ENCODE measurements at places on chromosomes 16 and 17.

DNA sequence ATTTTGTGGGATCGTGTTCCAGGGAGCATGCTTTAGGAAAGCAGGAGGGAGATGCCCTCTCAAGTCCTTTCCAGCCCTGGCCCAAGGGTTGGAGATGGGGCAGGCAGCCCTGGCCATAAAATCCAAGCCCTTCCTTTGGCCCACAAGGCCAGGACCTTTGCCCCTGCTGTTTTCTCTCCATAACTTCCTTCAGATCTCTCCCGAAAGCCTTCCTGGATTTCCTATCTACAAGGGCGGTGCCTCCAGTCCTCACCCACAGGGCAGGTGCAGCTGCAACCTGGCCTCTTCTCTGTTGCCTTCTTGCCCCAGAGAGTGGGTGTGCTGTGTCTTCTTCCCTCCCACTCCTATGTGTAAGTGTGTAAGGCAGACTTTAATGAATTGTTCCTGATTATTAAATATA is 8.5 kb upstream of the PDP2 start:
- DNase-seq, result no peak

- no peak for DNase-seq
Measured at GRCh38 chr17:13563866-13564265, 37.9 kb downstream of the HS3ST3A1 start.

DNA sequence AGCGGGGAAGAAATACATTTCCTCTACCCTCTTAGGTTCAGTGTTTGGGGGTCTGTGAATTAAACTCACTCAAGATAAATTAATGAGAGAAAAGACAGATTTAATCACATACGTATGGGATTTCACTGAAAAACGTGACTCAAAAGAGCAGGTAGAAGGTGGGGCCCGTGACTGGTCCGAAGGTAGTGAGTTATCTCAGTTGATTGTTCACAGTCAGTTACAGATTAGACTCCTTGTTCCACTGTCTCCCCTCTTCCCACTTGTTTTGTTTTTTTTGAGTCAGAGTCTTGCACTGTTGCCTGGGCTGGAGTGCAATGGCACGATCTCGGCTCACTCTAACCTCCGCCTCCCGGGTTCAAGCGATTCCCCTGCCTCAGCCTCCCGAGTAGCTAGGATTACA is 301.2 kb downstream of the SEC14L1 start:
- no peak for DNase-seq

GRCh38 chr17:75155191-75155601 is 884 bp upstream of the JPT1 start:
- no peak for DNase-seq

DNA sequence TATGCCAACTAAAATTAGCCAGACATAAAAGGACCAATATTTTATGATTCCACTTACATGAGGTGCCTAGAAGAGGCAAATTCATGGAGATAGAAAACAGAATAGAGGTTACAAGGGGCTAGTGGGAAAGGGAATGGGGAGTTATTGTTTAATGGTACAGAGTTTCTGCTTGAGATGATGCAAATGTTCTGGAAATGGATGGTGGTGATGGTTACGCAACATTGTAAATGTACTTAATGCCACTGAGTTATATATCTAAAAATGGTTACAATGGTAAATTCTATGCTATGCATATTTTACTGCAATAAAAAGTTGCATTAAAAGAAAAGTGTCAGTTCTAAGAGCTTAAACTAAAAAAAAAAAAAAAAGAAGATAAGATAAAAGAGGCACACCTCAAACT is 17.9 kb downstream of the MT1X start:
- no peak for DNase-seq

DNA sequence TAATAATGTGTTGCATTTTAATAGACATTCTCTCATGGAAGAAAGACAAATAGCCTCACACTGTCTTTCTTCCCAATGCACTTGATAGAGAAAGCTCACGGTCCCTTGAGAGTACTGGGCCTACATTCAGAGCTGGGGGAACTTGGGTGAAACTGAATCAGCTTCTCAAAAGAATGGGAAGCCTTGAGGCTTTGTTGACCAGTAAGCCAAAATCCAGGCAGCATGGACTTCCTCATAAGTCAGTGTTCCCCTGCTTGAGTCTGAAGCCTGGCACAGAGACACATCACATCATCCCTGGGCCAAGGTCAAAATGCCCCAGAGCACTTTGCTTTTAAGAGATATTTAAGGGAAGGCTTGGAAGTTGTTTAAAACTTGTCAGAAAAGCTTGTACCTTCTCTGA is 302.2 kb upstream of the SALL1 start:
- DNase-seq, result no peak

DNA sequence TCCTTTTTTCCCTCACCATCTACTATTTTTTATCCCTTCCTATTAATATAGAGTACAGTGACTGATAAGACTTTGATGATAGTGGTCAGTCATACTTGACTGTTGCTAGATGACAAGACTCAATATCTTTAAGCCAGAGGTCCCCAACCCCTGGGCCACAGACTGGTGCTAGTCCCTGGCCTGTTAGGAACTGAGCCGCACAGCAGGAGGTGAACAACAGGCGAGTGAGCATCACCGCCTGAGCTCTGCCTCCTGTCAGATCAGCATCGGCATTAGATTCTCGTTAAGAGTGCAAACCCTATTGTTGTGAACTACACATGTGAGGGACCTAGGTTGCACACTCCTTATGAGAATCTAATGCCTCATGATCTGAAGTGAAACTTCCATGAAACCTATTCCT is 341.3 kb downstream of the BCAS3 start:
- no peak for DNase-seq

GRCh38 chr17:44924107-44924544 is 8.8 kb upstream of the GFAP start:
- DNase-seq, result no peak

DNA sequence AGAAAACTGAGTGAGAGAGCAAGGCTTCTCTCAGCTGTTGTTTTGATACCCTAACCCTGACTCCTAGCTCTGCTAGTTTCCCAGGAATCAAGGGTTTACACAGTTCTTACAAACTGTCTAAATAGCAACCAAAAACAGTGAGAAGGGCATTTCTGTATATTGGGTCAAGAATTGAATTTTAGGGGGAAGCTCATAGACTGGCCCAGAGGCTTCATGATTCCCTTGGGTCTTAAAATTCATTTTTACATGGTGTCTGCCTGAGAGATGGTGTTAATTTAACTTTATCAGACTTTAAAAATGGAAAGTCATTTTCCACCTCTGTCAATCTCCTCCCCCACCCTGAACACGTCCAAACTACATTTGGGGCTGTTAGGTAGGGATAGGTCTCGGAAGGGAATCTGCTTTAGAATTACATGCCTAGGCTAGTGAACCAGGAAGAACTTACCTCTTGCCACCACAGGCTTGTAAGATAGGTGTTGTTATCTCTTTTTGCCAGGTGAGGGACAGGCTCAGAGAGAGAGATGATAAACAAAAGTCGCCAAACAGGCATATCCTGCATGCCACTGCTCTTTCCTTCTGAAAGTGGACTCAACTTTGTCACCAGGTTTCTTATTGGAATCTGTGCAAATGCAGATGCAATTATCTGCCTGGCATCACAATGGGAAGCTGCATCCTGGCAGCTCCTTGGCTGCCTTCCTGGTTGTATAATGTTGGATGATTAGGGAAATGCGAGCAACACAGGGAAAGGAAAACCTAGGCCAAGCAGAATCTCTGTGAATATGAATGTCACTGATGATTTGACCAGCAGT is 3.1 kb downstream of the PHAF1 start:
- no peak for DNase-seq

- DNase-seq, result peak; percentile 10
Measured at GRCh38 chr16:88130681-88131080, 179.4 kb downstream of the BANP start.

DNA sequence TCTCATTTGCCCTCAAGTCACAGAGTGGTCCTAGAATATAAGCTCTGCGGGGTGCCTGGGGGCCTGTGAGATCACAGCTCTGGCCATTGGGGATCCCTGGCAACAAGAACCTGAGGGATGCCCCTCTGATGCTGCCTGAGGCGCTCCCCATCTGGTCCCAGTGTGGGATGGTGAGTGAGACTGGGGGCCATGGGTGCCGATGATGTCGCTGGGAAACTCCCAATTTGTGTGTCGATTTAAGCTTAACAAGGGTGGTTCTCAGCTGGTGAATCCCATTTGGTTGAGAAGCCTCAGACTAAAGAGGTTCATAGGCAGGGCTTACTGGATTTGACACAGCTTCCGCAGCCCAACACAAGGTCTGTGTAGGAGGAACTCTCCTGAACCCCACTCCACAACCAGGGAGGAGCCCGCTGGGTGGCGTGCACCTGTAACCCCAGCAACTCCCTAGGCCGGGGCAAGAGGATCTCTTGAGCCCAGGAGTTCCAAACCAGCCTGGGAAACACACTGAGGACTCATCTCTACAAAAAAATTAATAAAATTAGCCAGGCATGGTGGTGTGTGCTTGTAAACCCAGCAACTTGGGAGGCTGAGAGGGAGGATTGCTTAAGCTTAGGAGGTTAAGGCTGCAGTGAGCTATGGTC is 63.7 kb upstream of the SIAH1 start:
- no peak for DNase-seq

GRCh38 chr16:53571763-53572162 is 68.8 kb upstream of the AKTIP start:
- no peak for DNase-seq

- DNase-seq, result no peak
Measured at GRCh38 chr16:27281243-27281642, 12.7 kb upstream of the NSMCE1 start.

DNA sequence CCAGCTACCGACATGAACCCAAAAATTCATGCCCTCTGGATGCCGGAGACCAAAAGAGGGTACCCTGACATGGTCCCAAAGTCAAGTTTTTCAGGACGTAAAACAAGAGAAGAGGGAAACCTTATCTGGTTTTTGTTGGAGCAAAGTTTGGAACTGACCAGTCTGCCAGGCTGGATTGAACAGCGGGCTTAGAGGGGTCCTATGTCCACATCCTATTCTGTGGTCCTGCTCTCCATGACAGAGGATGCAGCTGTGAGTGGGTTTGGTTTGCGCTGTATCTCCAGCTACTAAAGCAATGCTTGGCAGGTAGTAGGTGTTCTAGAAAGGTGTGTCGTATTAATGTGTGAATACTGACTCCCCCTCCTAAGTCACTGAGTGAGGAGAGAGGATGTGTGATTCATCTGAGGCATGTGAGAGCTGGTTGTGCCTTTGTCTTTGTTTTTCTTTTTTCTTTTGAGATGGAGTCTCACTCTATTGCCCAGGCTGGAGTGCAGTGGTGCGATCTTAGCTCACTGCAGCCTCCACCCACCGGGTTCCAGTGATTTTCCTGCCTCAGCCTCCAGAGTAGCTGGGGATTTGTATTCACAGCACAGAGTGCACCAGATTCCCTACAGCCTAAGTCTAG is 31.0 kb downstream of the PMM2 start:
- DNase-seq, result no peak

GRCh38 chr16:85446951-85447692 is 166.0 kb upstream of the GSE1 start:
- DNase-seq, result no peak

- DNase-seq, result no peak
Measured at GRCh38 chr17:57872536-57872935, 22.7 kb upstream of the MRPS23 start.

DNA sequence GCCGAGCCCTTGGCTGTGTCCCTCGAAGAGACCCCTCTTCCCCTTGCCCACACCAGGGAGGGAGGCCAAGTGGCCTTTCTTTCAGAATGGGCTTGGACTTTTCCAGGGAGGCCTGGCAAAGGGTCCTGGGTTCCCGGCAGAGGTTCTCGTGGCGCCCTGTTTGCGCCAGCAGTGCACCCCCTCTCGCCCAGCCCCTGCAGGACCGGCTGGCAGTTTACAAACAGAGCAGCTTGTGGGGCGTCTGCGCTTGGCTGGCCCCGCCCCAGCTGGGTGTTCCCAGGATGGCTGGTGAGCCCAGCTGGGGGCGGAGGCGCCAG is 137.8 kb upstream of the CIBAR2 start:
- DNase-seq, result no peak

GRCh38 chr17:2222301-2222700 is 81.3 kb downstream of the SMG6 start:
- no peak for DNase-seq

GRCh38 chr16:30041841-30042240 is 10.8 kb upstream of the TLCD3B start:
- DNase-seq, result peak; percentile 21

DNA sequence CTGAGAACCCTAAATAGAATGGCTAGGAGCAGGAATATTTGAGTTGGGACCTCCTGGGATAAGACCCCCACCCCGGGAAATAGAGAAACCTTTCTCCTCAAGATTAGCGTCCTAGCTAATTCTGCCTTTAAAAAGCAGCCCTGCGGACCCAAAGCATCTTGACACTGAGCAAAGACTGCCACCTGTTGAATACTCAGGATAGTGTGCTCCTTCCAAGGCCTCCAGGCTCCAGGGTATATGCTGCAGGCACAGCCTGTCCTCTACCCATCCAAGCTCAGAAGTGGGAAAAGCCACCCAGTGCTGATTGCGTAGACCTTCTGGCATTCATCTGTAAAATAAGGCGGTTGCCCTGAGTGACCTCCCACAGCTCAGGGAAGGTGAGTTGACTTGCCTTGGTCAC is 456.2 kb upstream of the DYNLRB2 start:
- no peak for DNase-seq

GRCh38 chr17:70609566-70609965 is 440.2 kb downstream of the KCNJ2 start:
- DNase-seq, result no peak

DNA sequence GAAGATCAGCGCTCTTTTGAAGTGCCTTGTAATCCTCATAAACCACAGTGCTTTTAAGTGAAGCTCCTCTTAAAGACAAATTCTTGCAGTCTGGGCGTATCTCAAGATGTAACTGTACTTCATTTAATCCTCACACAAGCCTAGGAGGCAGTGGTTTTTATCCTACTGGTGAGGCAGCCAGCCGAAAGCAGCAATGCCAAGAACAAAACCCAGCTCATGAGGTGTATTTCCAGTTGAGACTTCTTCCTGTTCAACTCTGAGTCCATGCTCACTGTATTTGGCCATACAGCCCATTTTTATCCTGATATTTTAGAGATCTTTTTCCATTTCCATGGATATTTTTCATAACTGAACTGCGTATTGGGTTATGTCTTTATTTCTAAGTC is 13.7 kb downstream of the CTRB2 start:
- DNase-seq, result no peak

DNA sequence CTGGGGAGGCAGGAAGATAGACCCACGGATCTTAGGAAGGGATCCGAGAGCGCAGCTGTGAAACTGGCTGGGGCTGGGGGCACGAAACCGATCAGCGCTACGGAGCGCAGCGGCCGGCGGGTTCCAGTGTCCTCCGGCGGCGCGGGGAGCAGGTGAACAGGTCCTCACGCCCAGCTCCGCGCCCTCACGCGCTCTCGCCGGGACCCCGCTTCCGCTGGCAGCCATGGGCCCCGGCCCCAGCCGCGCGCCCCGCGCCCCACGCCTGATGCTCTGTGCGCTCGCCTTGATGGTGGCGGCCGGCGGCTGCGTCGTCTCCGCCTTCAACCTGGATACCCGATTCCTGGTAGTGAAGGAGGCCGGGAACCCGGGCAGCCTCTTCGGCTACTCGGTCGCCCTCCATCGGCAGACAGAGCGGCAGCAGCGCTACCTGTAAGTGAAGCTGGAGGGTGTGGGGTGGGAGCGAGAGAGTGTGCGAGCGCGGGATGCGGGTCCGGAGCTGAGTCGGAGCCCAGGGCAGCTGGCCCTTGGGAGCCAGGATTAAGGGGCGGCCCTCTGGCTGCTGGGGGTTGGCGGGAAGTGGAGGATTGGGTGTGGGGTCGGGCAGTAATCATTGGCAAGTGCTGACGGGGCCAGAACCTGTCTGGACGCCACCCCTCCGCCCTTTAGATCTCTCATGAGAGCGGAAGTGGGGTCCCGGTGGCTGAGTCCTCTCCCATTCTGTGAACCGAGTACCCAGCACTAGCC is 479 bp downstream of the ITGA3 start:
- DNase-seq, result peak; percentile 65
